DMS 273 treated with DMSO at 0.1 percent for 48 hours (cell line): ENCODE measurements at places on chromosomes 3 and 15.

GRCh38 chr3:113431811-113432210, 9.5 kb downstream of the CFAP44 start:
- DNase-seq = no peak

DNA sequence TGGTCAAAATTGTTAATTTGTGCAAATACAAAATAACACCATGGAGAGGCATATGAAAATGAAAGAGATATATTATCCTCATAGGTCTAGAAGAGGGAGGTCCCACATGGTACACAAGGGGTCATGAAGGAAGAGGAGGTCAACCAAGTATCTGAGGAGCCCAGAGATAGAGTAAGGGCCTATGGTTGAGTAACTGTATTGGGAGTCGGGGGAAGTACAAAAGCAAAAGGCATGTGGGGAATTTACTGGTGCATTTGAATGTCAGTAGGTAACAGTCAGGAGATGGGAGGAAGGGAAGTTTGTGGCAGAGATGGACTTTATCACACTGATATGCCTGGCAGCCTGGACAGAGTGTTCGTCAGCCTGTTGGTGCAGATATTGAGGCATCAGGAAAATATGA, 1113.7 kb downstream of the OTOL1 start:
- no peak for DNase-seq

- no peak for DNase-seq
These were observed 9.8 kb downstream of the KLHL6 start for GRCh38 chr3:183545708-183546107.

DNA sequence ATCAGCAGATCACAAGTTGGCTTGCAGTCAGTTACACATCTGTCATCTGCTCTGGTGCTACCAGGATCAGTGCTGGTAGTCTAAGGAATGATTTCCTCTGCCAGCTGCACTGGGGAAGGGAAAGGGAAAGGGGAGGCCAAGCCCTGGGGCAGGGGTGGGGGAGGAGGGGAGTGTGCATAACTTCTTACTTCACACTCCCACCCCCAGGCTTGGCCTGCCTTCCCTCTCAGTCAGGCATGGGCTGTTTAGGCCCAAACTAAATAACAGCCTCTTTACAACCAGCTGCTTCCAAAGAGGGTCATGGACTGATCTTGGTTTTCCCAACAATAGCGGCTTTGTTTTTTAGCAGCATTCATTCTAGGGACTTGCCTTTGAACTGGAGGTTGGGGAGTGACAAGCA, 86.1 kb upstream of the PSMD6 start:
- no peak for DNase-seq

DNA sequence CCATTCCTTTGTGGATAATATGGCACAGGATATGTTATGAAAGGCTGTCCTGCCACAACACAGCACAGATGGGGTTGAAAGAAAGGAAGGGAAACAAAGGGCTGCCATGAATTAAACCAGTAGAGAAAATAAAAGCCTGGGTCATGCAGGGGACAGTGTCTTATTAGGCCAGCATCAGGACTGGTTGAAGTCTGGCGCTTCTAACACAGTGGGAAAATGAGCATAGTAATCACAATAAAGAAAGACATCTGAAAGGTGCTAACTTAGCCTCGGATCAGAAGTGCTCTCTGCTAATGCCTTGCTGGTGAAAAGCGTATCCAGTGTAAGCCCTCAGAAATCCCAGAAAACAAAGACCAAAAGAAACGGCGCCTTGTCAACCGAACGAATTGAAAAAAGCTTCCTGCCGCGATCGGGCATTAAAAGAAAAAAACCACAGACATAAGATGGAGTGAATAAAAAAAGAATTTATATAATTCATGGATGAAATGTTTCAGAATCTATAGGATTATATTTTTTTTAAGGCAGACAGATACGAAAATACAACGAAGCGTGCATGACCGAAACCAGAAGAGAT, 566 bp upstream of the MKRN3 start:
- peak; percentile 16 for DNase-seq

DNA sequence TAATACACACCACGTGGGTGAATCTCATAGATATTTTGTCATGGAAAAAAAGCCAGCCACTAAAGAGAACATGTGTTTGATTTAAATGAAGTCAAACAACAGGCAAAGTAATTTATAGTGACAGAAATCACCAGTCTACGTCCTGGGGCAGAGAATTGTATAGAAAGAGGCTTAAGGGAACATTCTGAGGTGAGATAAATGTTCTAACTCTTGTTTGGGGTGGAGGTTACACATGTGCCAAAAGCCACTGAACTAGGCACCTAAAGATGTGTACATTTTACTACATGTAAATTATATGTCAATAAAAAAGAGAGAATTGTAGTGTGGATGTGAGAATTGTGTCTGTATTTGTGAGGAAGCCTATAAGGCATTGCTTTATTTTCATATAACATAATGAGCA, 184.9 kb downstream of the NEK10 start:
- no peak for DNase-seq

GRCh38 chr15:63398456-63398855, 16.8 kb upstream of the CA12 start:
- DNase-seq = no peak

- DNase-seq = no peak
These were observed 223.4 kb downstream of the SNRPN start for GRCh38 chr15:25177955-25178801.

DNA sequence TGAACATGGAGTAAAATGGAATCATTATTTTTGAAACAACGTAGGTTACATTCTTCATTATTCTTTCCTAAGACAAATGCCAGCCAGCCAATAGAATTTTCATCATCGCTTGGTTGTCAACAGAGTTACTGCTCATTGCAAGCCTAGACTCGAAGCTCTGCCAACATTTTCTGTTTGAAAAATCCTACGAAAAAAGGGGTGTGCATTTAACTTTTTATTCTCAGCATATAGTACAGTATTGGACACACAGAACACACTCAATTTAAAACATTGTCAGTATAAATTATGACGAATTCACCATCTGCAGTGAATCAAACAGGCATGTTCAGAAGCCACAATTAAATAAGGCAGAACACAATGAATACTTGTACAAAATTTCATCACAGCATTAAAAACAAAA, 232.1 kb downstream of the NR1D2 start:
- no peak for DNase-seq

DNA sequence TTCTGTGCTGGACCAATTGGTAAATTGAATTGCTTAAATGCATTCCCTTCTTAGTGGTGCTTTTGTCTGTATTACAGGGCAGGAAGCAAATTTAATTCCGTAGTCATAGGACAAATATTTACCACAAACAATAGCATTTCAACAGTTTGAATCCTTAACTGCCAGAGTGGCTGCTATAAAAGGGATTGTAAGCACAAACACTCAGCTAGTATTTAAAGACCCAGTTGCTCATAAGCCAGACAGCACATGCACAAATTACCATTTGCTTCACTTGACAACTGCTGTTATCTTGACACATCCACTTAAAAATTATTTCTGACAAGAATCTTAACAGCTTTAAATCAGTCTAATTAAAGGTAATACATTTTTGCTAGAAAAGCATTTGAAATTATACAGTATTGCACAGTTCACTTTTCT, 490.2 kb upstream of the ADAMTS9 start:
- DNase-seq = no peak

DNA sequence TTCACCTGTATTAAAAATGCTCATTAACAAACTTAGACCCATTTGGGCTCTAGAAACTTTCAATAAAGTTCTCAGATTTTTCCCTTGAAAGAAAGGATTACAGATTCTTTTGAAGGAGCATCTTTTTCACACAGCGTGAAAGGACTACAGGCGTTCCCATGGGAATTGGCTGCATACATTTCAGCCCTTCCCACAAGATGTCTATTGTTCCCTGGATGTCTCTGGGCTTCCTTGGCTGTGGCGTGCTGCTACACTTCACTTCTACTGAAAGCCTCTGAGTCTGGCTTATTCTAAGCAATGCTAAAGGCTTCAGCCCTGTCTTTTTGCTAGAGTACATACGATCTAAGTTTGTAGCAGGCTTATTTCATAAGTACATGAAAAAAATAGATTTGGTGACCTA, 1.4 kb downstream of the VEPH1 start:
- DNase-seq = no peak

DNA sequence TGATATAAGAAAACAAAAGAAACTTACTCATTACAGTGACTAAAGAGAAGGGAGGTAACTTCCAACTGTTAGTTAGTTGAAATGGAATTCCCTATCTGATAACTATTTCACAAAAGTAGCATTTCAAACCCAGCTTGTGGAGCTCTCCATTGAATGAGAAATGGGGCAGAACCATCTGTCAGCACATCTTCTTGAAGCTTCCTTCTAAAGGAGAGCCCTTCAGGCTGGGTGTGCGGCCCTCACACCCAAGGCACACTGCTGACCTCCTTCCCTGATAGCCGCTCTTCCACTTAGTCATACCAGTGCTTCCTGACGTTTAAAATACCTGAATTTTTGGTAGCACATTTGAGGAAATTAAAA, 28.1 kb upstream of the VEPH1 start:
- no peak for DNase-seq

DNA sequence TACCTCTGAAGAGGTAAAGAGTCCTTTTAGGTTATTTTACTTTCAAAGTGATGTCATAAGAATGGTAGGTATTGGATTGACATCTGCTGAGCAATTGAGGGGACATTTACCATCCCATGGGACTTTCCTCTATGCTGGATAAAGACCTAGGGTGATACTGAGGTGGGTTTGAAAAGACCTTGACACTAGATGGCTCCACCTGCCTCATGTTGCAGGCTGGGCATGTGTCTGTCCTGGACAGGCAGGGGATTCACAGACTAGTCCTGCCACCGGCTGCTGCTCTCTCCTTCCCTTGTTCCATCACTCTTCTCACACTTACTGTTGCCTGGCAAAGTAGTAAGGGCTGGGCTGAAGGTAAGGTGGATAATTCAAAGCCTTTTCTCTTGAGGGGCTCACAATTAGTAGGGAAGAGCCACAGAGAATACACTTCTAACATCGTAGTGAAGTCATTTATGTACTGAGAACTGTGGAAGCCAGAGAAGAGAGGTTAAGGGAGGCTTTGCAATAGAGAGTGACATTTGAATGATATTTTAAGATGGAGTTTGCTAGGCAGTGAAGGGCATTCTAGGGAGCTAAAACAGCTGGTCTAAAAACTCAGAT, 27.7 kb downstream of the TRAK1 start:
- no peak for DNase-seq

DNA sequence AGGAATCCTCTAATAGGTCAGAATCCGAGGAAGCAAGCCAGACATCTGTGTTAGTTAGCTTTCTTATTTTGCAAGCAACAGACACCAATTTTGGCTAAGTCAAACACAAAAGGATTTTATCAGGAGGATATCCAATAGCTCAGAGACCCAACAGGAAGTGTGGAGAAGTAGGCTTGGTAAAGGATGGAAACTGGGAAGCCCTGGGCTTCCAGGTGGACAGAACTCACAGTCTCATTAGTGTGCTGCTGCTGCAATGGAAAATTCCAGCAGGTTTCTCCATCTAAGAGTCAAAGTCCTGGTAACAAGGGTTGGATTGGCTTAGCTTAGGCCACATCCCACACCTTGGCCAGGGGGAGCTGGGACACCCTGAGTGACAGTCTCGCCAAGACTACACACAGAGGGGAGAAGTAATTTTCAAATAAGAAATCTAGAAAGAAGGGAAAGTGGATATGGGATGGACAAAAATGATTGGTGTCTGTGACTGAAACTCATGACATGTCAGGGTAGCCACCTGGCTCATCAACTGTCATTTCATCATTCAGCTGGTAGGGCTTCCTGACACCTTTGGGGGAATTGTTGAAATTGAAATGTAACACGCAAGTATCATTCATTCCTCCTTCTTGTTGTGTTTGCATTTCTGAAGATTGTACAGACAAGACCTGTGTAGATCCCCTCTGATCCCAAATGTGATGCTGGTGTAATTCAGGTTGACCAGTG, 158.6 kb downstream of the THSD4 start:
- DNase-seq = no peak

GRCh38 chr3:123799544-123800361, 84.4 kb downstream of the MYLK start:
- DNase-seq = no peak

GRCh38 chr3:100030346-100030745, 84.0 kb downstream of the FILIP1L start:
- no peak for DNase-seq

DNA sequence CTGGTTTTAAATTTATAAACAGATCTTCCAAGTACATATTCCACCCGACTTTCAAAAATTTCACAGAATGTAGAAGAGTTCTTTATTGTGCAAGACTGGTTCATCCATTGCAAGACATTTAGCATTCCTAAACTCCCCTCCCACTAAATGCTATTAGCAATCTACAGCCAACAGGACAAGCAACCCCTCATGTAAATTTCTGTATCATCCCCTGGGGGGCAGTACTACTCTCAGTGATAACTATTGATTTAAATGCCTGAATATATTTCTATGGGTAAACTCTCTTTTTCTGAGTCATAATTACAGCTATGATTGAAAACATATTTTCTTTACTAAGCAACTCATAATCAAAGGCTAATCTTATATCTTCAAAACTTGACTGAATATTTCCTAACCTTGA, 10.7 kb upstream of the SLC15A2 start:
- DNase-seq = no peak

- DNase-seq = no peak
These were observed 141.6 kb upstream of the IGF1R start for GRCh38 chr15:98506711-98507110.

GRCh38 chr3:45923755-45924154, 19.5 kb upstream of the CXCR6 start:
- DNase-seq = no peak

- DNase-seq = no peak
These were observed 62.7 kb downstream of the POMGNT2 start for GRCh38 chr3:43043071-43043766.

GRCh38 chr3:131360191-131360755, 21.3 kb upstream of the NUDT16 start:
- no peak for DNase-seq

DNA sequence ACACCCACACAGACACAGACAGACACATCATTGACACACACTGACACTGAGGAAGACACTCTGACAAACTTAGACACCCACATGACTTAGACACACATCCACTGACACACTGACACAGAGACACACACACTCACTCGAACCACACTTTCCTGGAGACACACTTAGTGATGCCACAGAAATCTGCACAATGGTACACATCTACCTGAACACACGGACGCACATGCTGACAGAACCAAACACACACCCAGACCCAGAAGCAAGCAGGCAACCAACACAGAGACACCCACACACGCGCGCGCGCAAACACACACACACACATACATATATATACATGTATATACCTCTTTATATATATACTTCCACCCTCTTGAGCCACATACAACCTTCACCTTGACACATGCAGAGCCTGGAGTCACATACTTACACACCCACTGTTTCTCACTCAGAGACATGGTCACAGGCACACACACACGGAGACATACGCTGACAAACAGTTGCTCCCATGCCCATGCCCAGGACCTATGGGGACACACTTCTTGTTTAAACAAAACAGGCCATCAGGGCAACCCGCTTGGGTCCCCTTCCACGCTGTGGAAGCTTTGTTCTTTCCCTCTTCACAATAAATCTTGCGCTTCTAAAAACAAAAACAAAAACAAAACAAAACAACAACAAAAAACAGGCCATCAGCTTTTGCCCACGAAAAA, 913 bp upstream of the SCN5A start:
- no peak for DNase-seq
